ENCODE measurements at places on chromosomes 12 and 14.

GRCh38 chr12:25119020-25119419 is 75.9 kb downstream of the DNAI7 start:
- DNase-seq, result no peak

DNA sequence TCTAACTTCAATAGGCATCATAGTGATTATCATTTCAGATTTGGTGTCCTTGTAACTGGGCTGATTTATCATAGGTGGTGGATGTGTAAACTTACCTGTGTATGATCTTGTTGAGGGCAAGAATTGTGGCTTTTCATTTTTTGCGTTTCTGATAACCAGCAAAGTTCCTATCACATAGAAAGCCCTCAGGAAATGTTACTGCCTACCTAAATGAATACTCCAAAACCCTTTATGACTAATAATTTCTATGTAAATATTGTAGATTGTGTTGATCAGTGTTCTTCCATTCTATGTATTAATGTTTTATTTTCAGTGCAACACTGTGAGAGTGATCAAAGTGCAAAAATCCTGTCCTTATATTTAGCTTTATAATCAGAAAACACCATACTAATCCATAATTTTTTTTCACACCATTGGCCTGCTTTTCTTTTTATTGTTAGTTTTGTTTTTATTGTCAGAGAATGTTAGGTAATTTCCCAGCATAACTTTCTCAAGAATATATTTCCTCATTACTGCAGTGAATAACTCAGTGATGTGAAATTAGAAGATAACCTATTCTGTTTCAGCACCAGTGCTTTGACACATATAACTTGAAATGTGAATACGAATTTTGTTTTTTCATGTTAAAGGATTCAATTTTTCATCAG is 94.1 kb downstream of the GPHN start:
- no peak for DNase-seq

DNA sequence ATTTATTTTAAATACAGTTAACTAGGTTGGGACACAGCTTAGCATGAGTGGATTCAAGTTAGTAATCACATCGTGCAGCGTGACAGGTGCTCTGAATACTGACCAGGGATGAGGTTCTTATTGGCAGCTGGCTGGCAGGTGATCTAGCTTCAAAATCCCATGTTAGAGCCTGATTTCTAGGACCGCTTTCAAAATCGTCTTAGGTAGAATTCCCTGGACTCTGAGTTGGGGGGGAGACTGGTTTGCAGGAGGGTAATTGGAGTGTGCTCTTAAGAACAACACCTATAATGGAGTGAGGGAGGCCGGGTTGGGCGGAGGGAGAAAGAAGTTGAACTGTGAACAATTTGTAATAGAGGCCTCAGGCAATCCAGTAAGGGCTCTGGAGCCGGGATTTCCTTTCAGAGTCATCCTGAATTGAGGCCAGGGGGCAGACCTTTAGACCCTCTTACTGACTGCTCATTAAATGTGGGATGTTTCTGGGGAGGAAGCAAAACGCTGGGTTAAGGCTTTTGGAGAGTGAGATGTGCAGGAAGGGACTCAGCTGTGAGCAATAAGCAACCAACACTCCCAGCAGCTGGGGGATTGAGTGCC is 874 bp upstream of the YARS2 start:
- DNase-seq, result peak; percentile 2

- DNase-seq, result no peak
Observed at GRCh38 chr12:128025589-128026245, 241.3 kb upstream of the TMEM132C start.

- peak; percentile 56 for DNase-seq
Observed at GRCh38 chr12:110282300-110282860, 1.3 kb downstream of the ATP2A2 start.

GRCh38 chr14:71574976-71575375 is 357.3 kb upstream of the RGS6 start:
- peak; percentile 92 for DNase-seq

GRCh38 chr14:67579040-67579439 is 21.0 kb downstream of the PIGH start:
- DNase-seq, result no peak

GRCh38 chr14:59189091-59189785 is 771 bp downstream of the DAAM1 start:
- peak; percentile 25 for DNase-seq

- no peak for DNase-seq
Observed at GRCh38 chr12:84046859-84047258, 865.7 kb downstream of the SLC6A15 start.

DNA sequence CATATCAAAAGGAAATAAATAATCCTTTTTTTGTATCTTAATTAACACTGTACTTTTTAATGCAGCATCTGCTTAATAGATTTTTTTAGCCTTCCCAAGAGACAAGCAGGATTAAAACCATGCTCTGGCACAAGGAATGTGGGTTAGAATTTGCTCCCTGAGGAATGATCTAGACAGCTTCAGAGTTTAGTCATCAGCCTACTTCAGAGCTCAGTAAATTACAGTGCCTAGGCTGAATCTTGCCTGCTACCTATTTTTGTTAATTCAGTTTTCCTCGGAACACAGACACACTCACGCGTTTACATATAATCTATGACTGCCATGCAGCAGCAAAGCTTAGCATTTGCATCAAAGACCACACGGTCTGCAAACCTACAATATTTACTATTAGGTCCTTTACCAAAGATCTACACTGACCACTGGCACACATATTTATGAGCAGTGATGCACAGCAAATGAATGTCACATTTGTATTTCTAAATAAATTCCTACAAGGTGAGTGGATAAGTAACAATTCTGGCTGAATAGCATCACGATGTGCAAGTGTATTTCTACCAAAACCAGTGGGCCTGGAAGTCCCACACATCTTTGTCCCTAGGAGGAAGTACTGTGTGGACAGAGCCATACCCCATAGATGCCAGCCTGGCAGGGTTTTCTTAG is 309.8 kb upstream of the TMEM132C start:
- DNase-seq, result peak; percentile 56

GRCh38 chr14:100312877-100313400 is 6.7 kb upstream of the SLC25A29 start:
- no peak for DNase-seq

DNA sequence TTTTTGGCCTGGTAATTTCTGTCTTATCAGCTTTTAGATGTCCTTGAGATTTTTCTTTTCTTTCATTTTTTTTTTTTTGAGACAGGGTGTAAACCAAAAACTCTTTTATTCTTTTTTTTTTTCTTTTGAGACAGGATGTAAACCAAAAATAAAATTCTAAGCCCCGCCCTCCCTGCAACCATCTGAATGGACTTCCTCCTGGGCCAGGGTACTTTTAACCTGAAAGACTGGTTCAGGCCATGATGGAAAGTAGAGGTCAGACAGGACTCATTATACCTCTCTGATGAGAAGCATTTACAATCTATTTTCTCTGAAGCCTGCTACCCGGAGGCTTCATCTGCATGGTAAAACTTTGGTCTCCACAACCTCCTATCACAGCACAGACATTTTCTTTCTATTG is 33.5 kb upstream of the TCL1B start:
- DNase-seq, result no peak

DNA sequence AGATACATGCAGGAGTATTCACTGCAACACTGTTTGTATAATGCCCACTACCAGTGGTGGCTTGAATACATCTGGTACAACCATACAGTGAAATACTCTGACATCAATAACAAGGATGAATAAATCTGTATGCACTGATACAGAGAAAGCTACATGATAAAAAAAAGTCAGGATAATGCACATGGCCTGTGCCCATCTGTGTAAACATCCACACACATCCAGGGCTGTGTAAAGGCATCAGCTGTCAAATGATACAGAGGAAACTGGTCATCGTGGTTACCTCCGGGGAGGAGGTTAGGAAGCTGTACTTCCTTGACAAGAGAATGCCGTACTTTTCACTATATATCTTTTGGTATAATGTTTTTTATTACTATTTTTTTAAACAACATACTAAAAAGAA is 176.6 kb downstream of the FOXN3 start:
- DNase-seq, result no peak

GRCh38 chr12:69610126-69610525 is 581 bp downstream of the LRRC10 start:
- no peak for DNase-seq

- no peak for DNase-seq
Observed at GRCh38 chr14:99462210-99462609, 18.4 kb downstream of the SETD3 start.

- DNase-seq, result no peak
Observed at GRCh38 chr12:49276304-49277290, 11.7 kb downstream of the TUBA1C start.

DNA sequence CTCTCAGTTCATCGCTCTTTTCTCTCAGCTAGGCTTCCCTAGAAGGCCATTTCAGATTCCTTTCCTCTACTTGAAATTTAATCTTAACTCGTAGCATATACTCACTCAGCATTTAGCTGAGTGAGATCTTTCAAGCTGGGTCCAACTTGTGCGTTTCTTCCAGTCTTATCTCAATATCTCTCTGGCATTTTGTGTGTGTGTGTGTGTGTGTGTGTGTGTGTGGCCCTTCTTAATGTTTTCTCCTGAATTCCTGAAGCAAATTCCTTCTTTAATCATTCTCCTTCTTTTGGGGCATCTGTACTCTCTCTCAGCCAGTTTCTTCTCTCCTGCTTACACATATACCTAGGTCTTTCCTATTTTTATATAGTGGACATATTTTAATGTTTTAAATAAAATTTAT is 129.1 kb downstream of the KITLG start:
- no peak for DNase-seq

- DNase-seq, result no peak
Observed at GRCh38 chr12:123401753-123402683, 18.1 kb downstream of the KMT5A start.

GRCh38 chr14:68312884-68313610 is 479.8 kb downstream of the ZFP36L1 start:
- no peak for DNase-seq

- no peak for DNase-seq
Observed at GRCh38 chr12:100293017-100293416, 26.0 kb downstream of the SCYL2 start.

DNA sequence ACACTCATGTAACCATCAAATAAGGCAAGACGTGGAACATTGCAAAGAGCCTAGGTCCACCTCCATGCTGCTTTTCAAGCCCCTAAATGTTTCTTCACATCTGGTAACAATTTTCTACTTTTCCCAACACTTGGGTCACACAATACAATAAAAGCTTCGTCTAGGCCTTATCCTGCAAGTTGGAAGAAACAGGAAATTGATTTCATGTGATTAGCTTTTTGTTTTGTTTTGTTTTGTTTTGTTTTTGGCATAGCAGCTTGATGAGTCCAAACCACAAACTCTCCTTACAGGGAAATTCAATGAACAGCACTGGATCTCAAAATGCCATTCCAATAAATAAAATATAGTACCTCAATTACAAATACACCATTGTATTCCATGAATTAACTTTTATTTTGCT is 19.3 kb downstream of the TAS2R50 start:
- peak; percentile 69 for DNase-seq

DNA sequence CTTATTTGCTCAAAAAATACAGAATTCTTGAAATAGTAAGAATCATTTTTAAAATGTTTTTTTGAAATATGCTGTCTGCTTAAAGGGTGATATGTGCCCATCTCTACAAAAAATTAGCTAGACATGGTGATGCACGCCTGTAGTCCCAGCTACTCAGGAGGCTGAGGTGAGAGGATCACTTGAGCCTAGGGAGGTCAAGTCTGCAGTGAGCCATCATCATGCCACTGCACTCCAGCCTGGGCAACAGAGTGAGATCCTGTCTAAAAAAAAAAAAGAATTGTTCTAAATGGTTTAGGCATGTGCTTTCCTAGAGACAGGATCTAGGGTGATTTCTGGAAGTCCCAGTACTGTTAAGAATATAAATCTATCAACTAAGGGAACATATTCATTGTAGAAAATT is 75.6 kb upstream of the HECTD1 start:
- DNase-seq, result no peak

DNA sequence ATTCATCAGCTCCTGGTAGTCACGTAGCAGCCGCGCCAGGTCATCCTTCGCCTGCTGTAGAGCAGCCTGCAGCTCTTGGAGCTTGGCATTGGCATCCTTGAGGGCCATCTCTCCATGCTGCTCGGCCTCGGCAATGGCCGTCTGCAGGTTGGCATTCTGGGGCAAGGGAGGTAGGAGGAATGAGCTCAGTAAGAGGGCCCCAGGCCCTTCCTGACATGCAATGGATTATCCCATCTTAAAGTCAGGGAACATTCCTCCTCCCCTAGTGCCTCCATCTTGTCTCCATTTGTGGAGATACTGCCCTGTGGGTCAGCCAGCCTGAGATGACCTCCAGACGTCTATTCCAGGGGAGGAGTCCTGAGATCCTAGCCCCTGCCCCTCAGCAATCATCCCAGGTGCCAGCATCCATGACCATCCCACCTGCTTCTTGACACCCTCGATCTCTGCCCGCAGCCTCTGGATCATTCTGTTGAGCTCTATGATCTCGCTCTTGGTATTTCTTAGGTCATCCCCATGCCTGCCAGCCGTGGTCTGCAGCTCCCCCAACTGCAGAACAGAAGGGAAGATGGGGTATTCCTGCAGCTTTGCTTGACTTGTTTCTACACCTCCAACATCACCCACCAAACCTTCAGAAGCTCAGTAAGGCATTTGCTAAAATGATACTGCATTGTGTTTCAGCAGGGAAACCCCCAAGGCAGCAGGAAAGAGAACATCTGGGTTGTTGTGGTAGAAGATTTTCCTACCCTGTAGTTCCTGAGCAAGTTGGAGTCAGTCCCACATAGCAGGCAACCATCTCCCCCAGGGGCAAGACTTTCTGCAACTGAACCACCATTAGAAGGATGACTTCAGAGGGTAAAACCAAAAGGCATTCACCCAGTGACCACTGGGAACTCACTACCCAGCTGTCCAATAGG is 4.4 kb downstream of the KRT3 start:
- no peak for DNase-seq

DNA sequence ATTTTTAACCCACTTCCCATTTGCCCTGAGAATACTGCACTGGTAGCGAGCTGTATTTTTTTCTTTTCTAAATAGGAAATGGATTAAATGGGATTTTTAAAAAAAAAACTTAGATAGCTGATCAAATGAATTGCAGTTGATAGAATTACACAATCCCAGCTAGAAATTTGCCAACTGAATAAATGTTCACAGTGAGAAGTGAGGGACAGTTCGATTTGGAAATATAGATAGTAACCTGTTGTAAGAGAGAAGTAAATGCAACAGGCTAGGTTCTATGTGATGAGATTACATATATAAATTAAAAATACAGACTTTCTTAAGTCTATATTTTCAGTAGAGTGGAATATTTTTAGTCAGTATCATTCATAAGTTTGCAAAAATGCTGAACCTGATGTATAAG is 48.1 kb upstream of the SMCO2 start:
- DNase-seq, result no peak

Measured in fibroblast of the aortic adventitia (primary cell).